ENCODE measurements at places on chromosomes 11 and 22.

DNA sequence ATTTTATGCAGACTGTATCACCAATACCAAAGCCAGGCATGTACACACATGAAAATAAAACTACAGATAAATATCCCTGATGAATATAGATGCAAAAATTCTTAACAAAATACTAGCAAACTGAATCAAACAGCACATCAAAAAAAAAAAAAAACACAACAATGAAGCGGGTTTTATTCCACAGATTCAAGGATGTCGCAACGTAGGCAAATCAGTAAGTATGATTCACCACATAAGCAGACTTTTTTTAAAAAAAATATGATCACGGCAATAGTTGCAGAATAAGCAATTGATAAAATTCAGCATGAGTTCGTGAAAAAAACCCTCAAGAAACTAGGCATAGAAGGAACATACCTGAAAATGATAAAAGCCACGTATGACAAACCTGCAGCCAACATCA is 21.3 kb downstream of the OR51F1 start:
- no peak overlapping the region for H3K27ac ChIP-seq
- no peaks in the 10 kb centered on the region for H3K36me3 ChIP-seq
- no peaks in the 10 kb centered on the region for H3K4me1 ChIP-seq
- no peaks in the 10 kb centered on the region for H3K27me3 ChIP-seq
- no peak for DNase-seq
- H3K4me3 ChIP-seq = no peak overlapping the region

- DNase-seq = no peak
- peaks cover 4% of the 10 kb centered on the region for H3K4me1 ChIP-seq
- no peaks in the 10 kb centered on the region for H3K36me3 ChIP-seq
- H3K27me3 ChIP-seq = peaks cover 5% of the 10 kb centered on the region
Measured at GRCh38 chr11:61756147-61756451, 3.7 kb downstream of the MYRF start.

DNA sequence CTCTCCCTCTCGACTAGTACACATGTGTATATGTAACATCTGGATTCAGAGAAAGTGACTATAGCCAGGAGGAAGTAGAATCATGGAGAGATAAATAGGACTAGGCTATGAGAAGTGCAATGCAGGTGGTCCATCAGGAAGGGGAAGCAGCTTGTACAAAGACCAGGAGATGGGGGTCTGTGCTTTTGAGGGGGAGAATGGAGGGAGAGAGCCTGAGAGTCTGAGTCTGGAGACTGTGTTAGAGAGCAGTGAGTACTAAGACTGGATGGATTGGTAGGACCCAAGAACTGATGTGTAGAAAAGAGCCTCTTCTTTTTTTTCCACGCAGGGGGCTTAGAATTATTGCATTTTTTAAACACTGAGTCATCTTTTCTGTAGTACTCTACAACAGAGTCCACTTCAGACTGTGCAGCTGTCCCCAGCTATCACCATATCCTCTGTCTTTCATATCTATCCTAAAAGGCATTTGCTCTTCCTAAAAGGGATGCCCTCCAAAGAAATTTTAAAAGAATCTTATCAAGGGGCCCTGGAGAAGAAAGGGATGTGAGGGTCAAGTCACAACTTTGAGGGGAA is 80.4 kb downstream of the BDNF start:
- no peaks in the 10 kb centered on the region for H3K36me3 ChIP-seq
- no peak overlapping the region for H3K27ac ChIP-seq
- H3K27me3 ChIP-seq = no peaks in the 10 kb centered on the region
- no peak for DNase-seq
- H3K4me1 ChIP-seq = no peaks in the 10 kb centered on the region

GRCh38 chr22:46589871-46590271 is 30.3 kb upstream of the GRAMD4 start:
- H3K4me1 ChIP-seq = peaks cover 33% of the 10 kb centered on the region
- no peaks in the 10 kb centered on the region for H3K27me3 ChIP-seq
- H3K36me3 ChIP-seq = no peaks in the 10 kb centered on the region
- no peak overlapping the region for H3K27ac ChIP-seq

- no peaks in the 10 kb centered on the region for H3K36me3 ChIP-seq
- H3K27ac ChIP-seq = peak overlapping the region; percentile 63
- no peaks in the 10 kb centered on the region for H3K27me3 ChIP-seq
- no peak overlapping the region for H3K4me3 ChIP-seq
- peaks cover 41% of the 10 kb centered on the region for H3K4me1 ChIP-seq
Measured at GRCh38 chr22:46574993-46575910, 37.8 kb upstream of the CELSR1 start.

DNA sequence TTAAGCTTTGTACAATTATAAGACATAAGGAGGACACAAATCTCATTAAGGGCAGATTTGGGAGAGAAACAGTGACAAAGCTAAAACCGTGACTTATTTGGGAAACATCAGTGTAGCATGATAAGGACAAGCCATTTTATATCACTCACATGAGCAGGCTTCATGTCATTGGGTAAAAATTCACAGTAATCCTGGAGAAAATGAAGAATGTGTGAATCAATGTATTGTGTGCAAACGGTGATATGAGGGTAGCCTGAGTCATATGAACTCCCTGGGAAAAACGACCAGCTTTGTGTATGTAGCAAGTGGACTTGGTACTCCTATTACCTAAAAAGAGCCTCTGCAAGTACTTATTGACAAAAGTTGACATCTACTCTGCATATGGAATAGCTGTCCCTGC is 6.0 kb upstream of the TRIM34 start:
- H3K4me3 ChIP-seq = no peak overlapping the region
- H3K27ac ChIP-seq = no peak overlapping the region
- peaks cover 17% of the 10 kb centered on the region for H3K4me1 ChIP-seq

DNA sequence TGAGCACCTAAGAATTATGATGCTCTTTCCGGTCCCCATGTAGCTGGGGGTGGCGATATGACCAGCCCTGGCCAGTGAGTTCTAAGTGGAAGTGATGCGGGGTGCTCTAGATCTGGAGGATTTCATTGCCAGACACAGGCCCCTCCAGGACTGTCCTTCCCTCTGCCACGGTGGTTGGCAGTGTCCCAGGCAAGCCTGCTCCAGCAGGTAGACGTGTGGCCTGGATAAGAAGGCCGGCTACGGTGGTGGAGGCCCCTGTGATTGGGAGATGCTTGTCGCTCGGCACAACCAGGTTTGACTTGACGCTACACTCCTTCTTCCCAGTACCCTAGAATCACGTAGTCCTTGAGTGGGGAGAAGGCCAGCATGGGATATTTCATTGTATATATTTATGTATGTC is 9.1 kb upstream of the ARHGAP8 start:
- H3K36me3 ChIP-seq = no peaks in the 10 kb centered on the region
- H3K27ac ChIP-seq = no peak overlapping the region
- H3K4me3 ChIP-seq = no peak overlapping the region

- H3K4me1 ChIP-seq = no peaks in the 10 kb centered on the region
- no peak overlapping the region for H3K27ac ChIP-seq
- no peaks in the 10 kb centered on the region for H3K36me3 ChIP-seq
- H3K27me3 ChIP-seq = no peaks in the 10 kb centered on the region
Measured at GRCh38 chr11:59847626-59848025, 2.3 kb upstream of the CBLIF start.
